ENCODE measurements at places on chromosomes 5 and 9.

DNA sequence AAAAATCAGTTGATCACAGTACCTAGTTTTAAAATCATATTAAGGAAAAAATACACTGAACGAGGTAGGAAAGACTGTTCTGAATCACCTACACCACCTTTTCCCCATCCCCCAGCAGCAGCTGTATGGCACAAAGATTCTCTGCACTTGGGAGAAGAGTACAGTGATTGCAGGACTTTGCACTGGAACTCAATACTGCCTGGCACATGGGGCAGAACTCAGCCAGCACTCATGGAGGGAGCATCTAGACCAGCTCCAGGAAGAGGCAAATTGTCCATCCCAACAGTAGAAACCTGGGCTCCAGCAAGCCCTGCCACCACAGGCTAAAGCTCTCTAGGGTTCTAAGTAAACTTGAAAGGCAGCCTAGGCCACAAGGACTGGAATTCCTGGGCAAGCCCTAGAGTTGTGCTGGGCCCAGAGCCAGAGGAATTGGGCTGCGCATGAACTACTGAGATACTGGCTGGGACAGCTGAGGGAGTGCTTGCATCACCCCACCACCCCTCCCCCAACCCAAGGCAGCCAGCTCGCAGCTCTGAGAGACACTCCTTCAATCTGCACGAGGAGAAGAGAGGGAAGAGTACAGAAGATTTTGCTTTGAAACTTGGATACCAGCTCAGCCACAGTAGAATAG lies 654.4 kb upstream of the CDH6 start:
- peak; percentile 42 for DNase-seq

- DNase-seq = no peak
Observed at GRCh38 chr5:153399595-153399994, 90.9 kb upstream of the GRIA1 start.

DNA sequence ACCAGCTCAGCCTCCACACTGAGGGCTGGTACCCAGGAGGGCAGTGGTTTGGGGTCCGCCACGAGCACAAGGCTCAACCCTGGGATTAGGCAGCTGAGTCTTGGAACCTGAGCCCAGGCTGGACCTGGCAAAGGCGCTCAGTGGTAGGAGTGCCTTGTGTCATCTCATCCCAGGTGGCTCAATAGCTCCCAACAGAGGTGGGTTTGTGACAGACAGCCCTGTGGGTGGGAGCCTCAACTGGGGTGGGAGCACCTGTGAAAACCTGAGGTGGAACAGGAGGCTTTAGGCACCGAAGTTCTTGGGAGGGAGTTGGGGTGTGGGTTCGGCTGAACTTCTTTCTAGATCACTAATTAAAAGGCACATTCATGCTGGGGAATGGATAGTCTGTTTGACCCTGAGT lies 35.2 kb upstream of the SMU1 start:
- no peak for DNase-seq

DNA sequence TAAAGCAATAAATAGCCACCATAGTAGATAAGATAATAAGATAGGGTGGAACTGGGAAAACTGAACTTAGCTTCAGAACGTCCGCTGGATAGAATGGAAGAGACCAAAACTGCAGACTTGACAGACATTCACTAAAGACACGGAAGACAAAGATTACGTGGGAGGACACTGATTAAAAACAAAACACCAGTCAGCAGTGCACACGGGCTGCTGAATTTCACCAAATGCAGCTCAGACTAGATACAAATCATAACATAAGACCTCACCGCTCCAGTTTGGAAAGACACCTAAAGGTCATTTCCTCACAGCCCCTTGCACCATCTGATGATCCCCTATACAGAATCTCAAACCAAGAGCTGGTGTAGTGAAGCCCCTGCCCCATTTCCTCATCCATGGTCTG lies 2.9 kb upstream of the OR2Y1 start:
- no peak for DNase-seq

GRCh38 chr9:112556497-112557442 lies 70.1 kb downstream of the KIAA1958 start:
- DNase-seq = no peak

- DNase-seq = no peak
Observed at GRCh38 chr5:128208436-128208835, 124.9 kb downstream of the SLC12A2 start.
